ENCODE measurements at places on chromosomes 13 and 19.

GRCh38 chr19:9054765-9055164 is 32.1 kb upstream of the OR1M1 start:
- DNase-seq, result no peak

DNA sequence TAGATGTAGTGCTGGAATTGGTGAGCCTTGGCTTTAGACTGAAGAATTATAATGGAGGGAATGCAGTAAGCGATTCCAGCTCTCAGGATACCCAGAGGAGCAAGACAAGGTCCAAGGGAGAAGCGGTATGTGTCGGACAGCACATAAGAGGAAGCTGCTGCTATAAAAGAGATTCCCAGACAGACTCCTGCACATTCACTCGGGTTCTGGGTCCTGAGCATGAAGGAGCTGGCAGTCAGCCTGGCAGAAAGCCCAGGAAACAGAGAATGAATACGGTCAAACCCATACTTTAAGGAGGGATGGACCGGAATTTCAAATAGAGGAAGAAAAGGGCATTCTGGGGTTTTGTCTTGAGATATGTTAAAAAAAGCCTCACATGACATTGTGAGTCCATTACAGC is 308.3 kb downstream of the DNAJC15 start:
- DNase-seq, result no peak

DNA sequence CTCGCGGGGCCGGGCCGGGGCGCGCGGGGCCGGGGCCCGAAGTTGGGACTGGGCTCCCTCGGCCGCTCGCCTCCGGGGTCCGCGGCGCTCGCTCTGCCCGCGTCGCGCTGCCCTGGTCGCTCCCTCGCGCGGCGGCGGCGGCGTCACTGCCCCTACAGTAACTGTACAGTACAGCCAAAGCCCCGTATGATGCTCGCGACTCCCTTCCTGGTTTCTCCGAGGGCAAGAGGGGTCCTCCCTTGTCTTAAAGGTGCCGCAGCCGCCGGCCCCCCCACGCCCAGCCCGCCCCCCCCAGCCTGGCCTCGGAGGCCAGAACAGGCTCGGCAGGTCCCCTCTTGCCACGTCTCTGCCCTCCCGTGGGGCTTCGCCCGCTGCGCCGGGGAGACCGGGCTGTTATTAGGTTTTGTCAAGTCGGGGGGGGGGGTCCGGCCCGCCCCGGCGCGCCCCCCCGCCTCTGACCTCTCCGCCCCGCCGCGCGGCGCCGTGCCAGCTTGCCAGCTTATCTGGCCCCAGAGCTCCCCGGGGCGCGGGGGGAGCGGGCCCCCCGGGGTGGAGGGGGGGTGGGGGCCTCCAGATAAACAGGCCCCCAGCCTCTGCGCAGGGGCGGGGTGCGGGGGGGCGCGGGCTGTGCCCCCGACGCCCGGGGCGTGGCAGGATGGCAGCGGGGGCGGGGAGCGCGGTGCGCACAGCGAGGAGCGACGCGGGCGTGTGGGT is at the start of gene ZBTB7A:
Gene ZBTB7A (minus strand): TSS at position 218 of the 714 bp plus-strand sequence. CDS start 11,667 bp downstream, outside the sequence.
- peak; percentile 65 for DNase-seq

DNA sequence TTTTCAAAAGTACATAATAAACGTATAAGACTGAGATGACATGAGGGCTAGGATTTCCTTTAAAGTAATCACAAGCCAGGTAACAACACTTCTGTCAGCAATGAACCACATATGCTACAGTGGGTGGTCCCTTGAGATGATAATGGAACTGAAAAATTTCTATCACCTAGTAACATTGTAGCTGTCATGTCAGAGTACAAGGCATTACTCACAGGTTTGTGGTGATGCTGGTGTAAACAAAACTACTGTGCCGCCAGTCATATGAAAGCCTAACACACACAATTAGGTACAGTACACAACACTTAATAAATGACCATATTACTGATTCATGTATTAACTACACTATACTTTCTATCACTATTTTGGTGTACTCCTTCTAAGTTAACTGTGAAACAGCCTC is 36.8 kb downstream of the MIPEP start:
- no peak for DNase-seq

DNA sequence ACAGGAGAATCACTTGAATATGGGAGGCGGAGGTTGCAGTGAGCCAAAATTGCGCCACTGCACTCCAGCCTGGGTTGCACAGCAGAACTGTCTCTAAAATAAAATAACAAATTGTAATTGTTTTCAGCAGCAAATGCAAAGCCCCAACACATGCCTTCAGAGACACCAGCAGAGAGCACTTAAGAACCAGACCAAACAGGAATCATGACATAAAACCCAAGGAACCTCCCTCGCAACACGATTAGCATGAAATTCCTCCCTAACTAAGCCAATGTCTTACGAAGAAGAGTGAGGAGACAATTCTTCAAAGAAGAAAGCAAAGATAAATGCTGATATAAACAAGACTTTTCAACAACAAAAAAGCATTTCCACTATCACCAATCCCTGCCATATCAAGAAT is 40.1 kb downstream of the PSPC1 start:
- DNase-seq, result no peak

- peak; percentile 42 for DNase-seq
These were observed 24.3 kb downstream of the COLGALT1 start for GRCh38 chr19:17579661-17580244.

DNA sequence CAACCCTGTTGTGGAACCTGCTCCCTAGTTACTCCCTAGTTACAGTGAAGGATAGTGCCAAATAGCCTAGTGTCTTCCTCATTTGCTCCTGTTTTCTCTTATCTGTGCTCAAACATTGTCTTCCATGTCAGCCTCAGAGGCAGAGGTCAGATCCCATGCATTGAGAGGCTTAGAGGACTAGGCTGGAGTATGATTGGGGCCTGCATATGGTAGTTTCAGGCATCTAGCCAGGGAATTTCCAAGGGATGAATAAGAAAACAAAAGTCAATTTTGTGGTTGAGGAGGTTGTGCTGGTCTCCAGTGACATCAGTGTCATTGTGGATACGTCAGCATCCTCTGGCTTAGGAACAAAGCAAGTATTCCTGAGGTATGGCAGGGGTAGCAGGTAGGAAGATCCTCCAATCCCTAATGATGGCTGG is 9.4 kb downstream of the ZNF546 start:
- no peak for DNase-seq

GRCh38 chr19:2166741-2167738 is 3.3 kb downstream of the DOT1L start:
- DNase-seq, result no peak

- peak; percentile 74 for DNase-seq
These were observed 116.4 kb downstream of the TM9SF2 start for GRCh38 chr13:99617474-99618255.

GRCh38 chr13:43239275-43239840 is 216.0 kb downstream of the DNAJC15 start:
- DNase-seq, result no peak

DNA sequence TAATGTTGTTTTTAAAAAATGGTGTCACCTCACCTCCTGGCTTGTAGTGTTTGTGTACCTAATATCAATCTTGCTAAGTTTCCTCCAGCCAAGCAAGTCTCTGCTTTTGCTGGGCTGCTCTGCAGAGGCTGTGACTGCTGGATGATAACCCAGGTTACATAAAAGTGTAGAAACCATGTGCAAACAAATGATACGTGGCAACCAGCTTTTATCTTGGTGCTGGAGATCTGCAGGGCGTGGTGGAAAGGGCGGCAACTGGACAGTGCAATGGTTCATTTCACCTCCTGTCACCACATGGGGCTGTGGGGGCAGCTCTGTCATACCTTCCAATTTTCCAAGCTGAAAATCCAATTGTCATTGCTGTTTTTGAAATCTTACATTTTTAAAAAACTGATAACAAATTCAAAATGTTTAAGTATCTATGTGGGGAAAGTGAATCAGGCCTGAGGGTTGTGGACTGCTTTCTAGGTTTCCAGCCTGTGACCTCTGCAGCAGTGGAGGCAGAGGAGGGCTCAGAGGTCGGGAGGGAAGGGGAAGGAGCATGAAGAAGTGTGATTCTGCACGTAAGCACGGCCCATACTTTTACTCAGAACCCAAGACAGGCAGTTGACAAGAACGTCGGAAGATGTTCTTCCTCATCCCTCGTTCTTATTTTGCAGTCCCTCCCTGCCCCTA is 9.7 kb downstream of the GPR42 start:
- no peak for DNase-seq

DNA sequence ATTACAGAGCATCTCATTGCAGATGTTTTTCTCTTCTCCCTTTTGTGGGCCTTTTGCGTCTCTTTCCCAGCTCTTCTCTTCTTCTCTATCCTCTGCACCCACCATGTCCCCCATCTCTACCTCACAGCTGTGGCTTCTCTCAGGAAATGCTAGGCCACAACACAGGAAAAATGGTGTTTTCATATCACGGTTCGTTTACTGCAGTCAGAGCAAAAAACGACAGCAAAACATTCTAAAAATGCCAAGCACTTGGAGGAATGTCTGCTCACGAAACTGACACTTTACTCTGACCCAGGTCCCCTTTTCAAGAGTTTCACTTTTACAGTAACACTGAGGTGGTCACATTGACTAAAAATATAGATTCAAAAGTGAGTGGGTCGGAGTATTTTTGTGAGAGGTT is 152.2 kb downstream of the DCT start:
- no peak for DNase-seq

DNA sequence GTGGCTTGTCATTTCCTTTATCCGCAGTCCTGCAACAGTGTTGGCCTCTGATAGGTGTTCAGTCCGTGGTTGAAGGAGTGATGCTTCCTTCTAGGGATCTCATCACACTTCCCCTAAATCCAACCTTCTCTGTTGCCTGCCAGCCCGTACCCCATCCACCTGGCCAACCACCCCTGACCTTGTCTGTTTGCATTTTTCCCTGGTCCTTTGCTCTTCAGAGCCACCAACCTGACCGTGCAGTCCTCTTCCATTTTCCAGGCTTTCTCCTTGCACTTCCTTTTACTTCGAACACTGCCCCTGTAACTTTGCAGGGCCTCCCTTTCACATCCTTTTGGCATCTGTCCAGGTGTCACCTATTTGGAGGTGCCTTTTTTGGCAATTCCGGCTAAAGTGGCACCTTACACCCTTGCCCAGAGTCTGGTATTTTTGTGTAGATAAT is 696 bp downstream of the ZNF460 start:
- DNase-seq, result no peak

GRCh38 chr19:46913198-46913851 is 52.5 kb downstream of the ARHGAP35 start:
- DNase-seq, result no peak

DNA sequence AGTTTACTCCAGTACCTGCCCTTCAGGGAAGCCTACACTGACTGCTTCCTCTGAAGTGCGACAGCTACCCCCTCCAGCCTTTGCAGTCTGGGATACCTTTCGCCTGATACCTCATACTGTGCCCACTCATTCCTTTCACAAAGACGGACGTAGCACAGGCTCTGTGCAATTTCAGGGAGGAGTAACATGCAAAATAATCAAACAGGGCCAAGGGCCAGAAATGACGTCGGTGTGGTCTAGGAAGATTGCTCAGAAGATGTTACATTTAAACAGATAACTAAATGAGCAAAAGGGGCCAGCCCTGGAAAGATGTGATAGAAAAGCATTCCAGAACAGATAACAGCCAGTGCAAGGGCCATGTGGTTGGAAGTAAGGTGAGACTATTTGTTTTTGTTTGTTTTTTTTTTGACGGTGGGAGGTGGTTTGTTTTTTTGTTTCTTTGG is 6.6 kb upstream of the DDX39A start:
- DNase-seq, result no peak

Data from retina (tissue), 1 donor.